ENCODE measurements at places on chromosomes 13 and 19.

DNA sequence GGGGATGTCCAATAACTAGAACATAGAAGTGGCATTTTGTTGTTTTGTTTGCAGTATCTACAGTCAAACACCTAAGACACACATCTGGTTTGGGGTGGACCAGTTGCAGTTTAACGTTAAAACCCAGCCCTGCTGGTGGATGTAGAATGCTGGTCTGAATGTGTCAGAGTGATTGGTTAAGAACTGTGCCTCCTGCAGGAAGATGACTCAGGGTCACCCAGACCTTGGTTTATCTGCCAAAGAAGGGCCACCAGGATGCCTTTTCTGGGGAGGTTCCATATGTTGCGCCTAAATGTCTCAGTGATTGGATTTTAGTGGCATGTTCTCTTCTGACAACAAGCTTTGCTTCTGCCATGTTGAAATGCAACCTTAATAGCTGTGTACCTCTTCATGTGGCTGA, 23.1 kb downstream of the ZNF536 start:
- no peak for DNase-seq

DNA sequence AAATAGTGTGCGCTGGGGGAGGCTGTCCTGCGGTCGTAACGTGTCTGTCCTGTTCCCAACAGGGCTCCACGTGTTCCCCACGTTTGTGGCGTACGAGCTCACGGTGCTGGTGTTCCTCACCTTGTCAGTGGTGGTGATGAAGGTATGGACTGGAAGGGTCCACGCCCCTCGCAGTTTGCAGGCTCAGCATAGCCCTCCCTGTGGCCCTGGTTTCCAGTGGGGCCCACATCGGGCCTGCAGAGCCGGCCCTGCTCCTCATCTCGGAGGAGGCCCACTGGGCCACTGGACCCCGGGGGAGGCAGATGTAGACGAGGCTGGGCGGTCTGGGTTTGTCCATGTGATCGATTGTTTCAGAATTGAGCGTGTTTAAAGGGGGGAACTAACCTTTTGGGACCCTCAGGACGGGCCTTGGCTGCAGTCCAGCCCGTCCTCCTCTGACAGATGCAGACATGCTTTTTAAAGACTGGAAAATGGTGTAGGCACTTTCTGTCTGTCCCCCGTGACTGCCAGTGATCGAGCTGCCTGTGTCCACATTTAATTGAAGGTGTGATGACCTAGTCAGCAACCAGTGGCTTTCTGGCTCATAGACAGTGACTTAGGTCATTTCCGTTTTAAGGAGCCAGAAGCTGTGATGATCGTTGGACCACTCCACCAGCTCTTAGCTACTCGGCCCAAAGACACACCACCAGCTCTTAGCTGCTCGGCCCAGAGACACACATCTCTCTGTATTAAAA, 37.1 kb upstream of the TFDP1 start:
- DNase-seq: no peak

DNA sequence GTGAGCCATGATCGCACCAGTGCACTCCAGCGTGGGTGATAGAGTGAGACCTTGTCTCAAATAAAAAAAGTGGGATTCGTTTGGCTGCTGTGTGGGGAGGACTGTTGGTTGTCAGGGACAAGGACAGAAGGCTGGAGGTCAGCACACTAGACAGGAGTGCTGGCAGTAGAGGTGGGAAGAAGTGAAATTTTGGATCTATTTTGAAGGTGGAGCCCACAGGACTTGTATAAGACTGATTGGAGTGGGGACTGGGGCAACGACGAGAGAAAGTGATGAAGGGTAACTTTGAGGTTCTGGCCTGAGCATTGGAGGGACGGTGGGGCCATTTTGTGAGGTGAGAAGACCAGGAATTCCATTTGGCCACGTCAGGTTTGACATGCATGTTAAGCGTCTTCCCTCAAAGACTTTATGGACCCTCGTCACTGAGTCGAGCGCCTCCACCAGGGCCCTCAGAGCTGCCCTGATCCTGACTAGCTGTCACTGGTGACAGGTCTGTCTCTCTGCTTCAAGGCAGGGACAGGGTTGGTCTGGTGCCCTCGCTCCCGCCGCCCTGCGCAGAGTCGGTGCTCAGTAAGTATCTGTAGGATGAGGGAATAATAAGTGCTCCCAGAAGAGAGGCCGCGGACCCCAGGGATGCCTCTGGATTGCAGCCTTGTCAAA, 673 bp downstream of the CTU1 start:
- DNase-seq: no peak

GRCh38 chr19:46546194-46546896, 50.7 kb upstream of the PNMA8B start:
- no peak for DNase-seq

DNA sequence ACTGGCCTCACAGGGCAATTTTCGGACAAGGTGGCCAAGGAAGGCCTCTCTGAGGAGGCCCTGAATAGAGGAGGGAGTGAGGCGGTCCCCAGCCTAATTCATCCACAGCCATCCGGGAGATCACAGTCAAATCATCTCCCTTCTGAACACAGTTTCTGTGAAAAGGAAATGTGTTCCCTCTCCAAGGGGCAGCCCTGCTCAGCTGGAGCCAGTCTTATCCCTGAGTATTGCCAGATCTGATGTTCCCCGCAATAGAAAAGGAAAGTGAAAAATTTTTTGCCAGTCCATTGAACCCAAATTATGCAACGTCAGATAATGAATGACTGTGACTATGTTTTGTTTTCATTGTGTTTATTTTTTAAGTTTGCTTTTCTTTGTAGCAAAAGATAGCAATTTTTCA, 125.9 kb downstream of the SIPA1L3 start:
- no peak for DNase-seq

GRCh38 chr13:102680133-102680717, 14.6 kb downstream of the METTL21C start:
- no peak for DNase-seq

GRCh38 chr19:33048806-33049676, 15.6 kb downstream of the RHPN2 start:
- no peak for DNase-seq

DNA sequence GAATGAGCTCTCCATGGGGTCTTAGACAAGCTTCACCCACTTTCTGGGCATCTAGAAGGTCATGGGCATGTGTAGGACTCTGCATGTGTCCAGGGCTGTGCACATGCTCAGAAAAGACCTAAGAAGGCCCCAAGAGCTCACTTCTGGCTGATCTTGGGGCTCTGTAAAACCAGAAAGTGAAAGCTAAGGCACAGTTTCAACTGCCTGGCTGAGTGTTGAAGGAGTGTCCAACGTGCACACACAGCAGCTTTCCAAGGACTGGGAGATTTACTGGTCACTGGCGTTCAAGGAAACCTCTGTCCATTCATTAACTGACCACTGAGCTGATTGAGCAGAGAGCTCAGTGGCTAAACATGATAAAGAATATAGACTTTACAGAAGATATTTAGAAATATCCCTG, 137.9 kb downstream of the KATNAL1 start:
- no peak for DNase-seq

DNA sequence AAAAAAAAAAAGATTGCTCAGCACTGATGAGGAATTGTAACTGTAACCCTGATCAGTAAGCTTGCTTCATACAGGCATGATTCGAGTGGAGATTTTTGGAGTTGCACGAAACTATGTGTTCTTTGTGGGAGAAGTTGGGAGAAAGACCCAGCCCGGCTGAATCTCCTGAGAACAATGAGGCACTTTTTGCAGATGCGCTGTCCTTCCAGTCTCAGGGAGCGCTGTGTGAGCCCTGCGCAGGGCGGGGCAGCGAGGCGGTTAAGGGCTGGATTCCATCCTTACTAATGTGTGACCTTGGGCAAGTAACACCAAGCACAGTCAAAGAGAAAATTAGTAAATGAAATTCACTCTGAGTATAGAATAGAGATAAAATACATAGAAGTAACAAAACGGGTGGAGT, 76.9 kb downstream of the SIPA1L3 start:
- DNase-seq: no peak

- no peak for DNase-seq
Measured at GRCh38 chr19:47316513-47316912, 6.9 kb downstream of the C5AR1 start.

DNA sequence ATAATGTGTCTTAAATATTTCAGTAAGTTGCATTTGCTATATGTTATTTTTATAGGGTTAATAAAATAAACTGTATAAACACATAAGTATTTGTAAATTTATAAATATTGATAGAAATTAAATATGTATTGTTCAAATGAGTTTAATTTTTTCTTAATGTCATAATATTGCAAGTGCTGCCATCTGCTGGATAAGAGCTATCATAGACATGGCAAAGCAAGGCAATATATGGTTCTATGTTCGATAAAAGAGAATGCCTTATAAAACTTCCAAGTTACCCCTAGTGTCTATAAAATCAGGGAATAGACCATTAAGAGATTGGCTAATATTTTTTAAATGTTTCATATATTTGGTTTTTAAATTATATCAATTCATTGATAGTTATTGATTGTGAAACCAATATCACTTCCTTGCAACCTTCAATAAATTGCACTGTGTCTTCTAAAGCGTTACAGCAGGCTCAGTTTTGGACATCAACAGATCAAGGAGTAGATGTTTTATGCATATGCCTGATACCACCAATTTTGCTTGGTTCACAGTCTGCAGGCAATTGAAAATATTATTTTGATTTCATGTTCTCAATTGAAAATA, 29.0 kb upstream of the SLITRK6 start:
- no peak for DNase-seq

GRCh38 chr19:37983153-37983552, 76.1 kb downstream of the SIPA1L3 start:
- DNase-seq: no peak

GRCh38 chr13:77891486-77891885, 27.1 kb downstream of the EDNRB start:
- no peak for DNase-seq

DNA sequence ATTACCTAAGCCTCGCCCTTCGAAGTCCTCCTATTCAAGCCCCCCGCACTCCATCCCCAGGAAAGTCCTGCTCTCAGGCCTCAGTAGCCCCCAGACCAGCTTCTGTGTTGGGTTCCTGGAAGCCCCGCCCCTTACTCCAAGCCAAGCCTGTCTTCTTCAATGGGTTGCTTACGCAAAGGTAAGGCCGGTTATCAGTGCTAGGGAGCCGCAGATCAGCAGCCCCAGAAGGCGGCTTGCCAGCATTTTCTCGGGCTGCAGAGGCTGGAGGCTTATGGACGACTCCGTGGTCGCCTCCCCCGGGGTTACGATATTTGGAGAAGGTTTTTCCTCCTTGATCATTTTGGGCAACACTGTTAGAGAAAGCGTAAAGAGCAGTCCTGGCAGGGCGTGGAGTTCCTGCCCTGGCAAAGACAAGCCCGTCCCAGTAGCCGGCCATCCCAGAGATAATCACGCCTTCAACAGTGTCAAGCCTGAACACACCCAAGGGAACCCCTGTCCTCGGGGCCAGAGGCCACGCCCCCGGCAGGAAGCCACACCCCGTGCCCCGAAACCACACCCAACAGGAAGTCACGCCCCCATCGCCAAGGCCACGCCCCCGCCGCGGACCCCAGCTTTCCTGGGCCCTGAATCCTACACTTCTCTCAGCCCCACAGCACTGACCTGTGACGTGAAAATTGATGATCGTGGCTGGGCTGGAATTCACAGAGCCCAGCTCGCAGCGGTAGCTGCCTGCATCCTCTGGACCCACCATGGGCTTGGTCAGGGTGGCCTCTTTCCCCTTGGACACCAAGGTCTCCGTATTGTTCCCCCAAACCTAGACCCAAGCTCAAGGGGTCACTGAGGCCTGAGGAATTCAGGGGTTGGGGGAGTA, 954 bp upstream of the RASIP1 start:
- DNase-seq: no peak
